Endothelial cell of umbilical vein (primary cell): ENCODE measurements at places on chromosomes 11 and 22. TPM values are rescaled to one million over a fixed set of nuclear protein-coding genes. Genes with fewer than 3 reads are reported as not detected.
A peak's percentile ranks its signal among the peaks of the same experiment; 100 is the strongest.

GRCh38 chr22:23838681-23839468, at the start of gene DERL3:
Gene DERL3 (minus strand): TSS chr22:23839006. CDS start chr22:23838987, 19 bp downstream.
- peak; percentile 98 for DNase-seq
- peaks cover 2% of the 10 kb centered on the region for H3K4me1 ChIP-seq
- H3K27ac ChIP-seq: no peak within 1 kb of the TSS
- no peaks in the 10 kb centered on the region for H3K27me3 ChIP-seq
- no peak within 1 kb of the TSS for H3K4me3 ChIP-seq

- H3K4me3 ChIP-seq: no peak overlapping the region
- no peaks in the 10 kb centered on the region for H3K36me3 ChIP-seq
- no peak for DNase-seq
- H3K4me1 ChIP-seq: no peaks in the 10 kb centered on the region
Observed at GRCh38 chr11:34335331-34335730, 22.5 kb downstream of the ABTB2 start.

DNA sequence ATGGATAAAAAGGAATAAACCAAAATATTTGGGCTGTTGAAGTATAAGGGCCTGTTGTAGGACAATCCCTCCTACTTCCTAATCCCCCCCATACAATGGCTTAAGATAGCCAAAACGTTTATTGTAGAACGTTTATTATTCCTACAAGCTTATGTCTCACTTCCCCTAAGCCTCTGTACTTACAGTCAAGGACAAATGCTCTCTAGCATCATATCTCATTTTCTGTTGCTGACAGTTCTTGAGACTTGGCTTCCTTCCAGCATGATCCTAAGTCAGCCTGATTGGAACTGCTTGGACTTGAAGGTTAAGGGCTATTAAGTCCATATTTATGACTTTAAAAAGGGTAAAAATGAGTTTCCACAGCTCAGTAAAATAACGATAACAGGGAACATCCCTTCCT, 8.8 kb downstream of the MISFA start:
- no peak overlapping the region for H3K4me3 ChIP-seq
- peaks cover 6% of the 10 kb centered on the region for H3K4me1 ChIP-seq
- no peaks in the 10 kb centered on the region for H3K27me3 ChIP-seq
- peaks cover 6% of the 10 kb centered on the region for H3K36me3 ChIP-seq
- no peak overlapping the region for H3K27ac ChIP-seq

DNA sequence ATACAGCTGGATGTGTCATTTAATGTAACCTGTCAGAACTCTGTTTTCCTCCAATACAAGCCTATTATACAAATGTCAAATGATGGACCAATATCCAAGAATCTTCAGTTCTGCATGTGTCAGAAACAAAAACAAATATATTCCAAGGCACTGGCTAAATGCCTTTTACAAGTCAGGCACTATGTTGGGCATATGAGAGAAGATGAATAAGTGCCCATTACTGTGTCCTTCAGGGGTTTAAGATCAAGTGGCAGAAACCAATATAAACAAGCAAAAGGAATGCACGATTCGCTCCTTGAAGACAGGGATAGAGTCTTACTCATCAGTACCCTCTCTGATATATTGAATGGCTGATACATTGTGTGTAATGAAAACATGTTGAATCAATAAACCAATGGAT, 254.4 kb downstream of the TTC28 start:
- H3K4me3 ChIP-seq: no peak overlapping the region
- no peak for DNase-seq
- H3K4me1 ChIP-seq: no peaks in the 10 kb centered on the region

The RFPL1 gene
- total RNA-seq: not detected in 2 replicates

The ANO3 gene
- not detected in 2 replicates for total RNA-seq
